ENCODE measurements at places on chromosomes 5 and 9. TPM values are rescaled to one million over a fixed set of nuclear protein-coding genes. Genes with fewer than 3 reads are reported as not detected.

The PTCH1 gene
- total RNA-seq: 56.4 TPM

The PRUNE2 gene
- total RNA-seq: 2.2 TPM

The PCA3 gene
- total RNA-seq: not detected

The PFN3 gene
- not detected for total RNA-seq

- H3K27me3 ChIP-seq: no peaks in the 10 kb centered on the region
- peaks cover 59% of the 10 kb centered on the region for H3K4me1 ChIP-seq
- H3K4me3 ChIP-seq: no peak overlapping the region
- H3K27ac ChIP-seq: peak overlapping the region; percentile 83
- no peaks in the 10 kb centered on the region for H3K36me3 ChIP-seq
- peak; percentile 82 for DNase-seq
Measured at GRCh38 chr5:95708876-95709275, 22.3 kb upstream of the RHOBTB3 start.

DNA sequence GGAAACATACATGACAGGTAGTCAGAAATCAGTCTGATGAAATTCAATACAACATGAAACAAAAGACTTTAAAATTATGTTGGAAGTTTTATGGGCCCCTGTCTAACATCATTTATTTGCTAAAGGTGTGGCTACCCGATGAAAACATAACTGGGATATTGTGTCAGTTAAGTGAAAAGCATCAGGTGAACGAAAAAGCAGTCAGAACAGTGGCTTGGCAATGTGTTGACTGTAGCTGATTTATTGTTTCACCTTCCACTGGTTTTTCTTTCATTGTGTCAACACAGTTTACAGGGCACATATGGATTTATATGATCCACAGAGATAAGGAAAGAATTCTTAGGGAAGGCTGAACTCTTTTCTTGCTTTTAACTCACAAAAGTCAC, 429.6 kb upstream of the ZNF608 start:
- no peak overlapping the region for H3K4me3 ChIP-seq
- H3K36me3 ChIP-seq: no peaks in the 10 kb centered on the region
- H3K27ac ChIP-seq: no peak overlapping the region
- H3K4me1 ChIP-seq: no peaks in the 10 kb centered on the region
- H3K27me3 ChIP-seq: no peaks in the 10 kb centered on the region

- no peaks in the 10 kb centered on the region for H3K4me1 ChIP-seq
- H3K27ac ChIP-seq: no peak overlapping the region
- H3K36me3 ChIP-seq: no peaks in the 10 kb centered on the region
- H3K4me3 ChIP-seq: no peak overlapping the region
- DNase-seq: no peak
Measured at GRCh38 chr5:94080390-94080789, 339.0 kb upstream of the POU5F2 start.

GRCh38 chr5:145629047-145629446, 206.1 kb downstream of the PRELID2 start:
- no peaks in the 10 kb centered on the region for H3K4me1 ChIP-seq
- H3K27me3 ChIP-seq: no peaks in the 10 kb centered on the region
- no peak overlapping the region for H3K27ac ChIP-seq
- DNase-seq: no peak
- no peak overlapping the region for H3K4me3 ChIP-seq

- H3K36me3 ChIP-seq: no peaks in the 10 kb centered on the region
- DNase-seq: no peak
- no peaks in the 10 kb centered on the region for H3K27me3 ChIP-seq
- peaks cover 21% of the 10 kb centered on the region for H3K4me1 ChIP-seq
- no peak overlapping the region for H3K4me3 ChIP-seq
- H3K27ac ChIP-seq: no peak overlapping the region
Measured at GRCh38 chr5:134053314-134053839, 48.6 kb upstream of the VDAC1 start.

DNA sequence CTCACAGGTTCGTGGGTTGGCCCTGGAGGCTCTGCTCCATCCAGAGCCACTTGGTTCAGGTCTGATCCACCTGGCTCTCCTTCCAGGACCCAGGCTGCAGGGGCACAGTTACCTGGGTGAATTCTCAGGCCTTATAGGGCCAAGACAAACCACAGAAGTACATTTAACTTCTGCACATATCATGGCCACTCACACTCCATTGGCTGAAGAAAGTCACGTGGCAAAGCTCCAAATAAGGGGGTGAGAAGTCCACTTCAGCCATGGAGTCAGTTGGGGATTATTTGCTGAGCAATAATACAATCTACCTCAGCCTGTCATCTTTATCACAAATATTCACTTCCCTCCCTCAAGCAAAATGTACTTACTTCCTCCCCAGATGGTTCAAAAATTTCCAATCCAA, 83.6 kb downstream of the MACROH2A1 start:
- H3K36me3 ChIP-seq: no peaks in the 10 kb centered on the region
- peak; percentile 35 for DNase-seq
- H3K27me3 ChIP-seq: no peaks in the 10 kb centered on the region
- H3K4me3 ChIP-seq: no peak overlapping the region
- H3K27ac ChIP-seq: no peak overlapping the region

- no peak overlapping the region for H3K4me3 ChIP-seq
- no peaks in the 10 kb centered on the region for H3K27me3 ChIP-seq
- no peak overlapping the region for H3K27ac ChIP-seq
- no peaks in the 10 kb centered on the region for H3K4me1 ChIP-seq
- no peaks in the 10 kb centered on the region for H3K36me3 ChIP-seq
- DNase-seq: no peak
Measured at GRCh38 chr5:158194561-158194976, 335.6 kb upstream of the CLINT1 start.

GRCh38 chr5:90519081-90519480, 10.3 kb downstream of the LYSMD3 start:
- no peak overlapping the region for H3K27ac ChIP-seq
- H3K4me1 ChIP-seq: peaks cover 3% of the 10 kb centered on the region
- DNase-seq: no peak

All from SJSA1 (cell line).